ENCODE measurements at places on chromosomes 1 and 21.

DNA sequence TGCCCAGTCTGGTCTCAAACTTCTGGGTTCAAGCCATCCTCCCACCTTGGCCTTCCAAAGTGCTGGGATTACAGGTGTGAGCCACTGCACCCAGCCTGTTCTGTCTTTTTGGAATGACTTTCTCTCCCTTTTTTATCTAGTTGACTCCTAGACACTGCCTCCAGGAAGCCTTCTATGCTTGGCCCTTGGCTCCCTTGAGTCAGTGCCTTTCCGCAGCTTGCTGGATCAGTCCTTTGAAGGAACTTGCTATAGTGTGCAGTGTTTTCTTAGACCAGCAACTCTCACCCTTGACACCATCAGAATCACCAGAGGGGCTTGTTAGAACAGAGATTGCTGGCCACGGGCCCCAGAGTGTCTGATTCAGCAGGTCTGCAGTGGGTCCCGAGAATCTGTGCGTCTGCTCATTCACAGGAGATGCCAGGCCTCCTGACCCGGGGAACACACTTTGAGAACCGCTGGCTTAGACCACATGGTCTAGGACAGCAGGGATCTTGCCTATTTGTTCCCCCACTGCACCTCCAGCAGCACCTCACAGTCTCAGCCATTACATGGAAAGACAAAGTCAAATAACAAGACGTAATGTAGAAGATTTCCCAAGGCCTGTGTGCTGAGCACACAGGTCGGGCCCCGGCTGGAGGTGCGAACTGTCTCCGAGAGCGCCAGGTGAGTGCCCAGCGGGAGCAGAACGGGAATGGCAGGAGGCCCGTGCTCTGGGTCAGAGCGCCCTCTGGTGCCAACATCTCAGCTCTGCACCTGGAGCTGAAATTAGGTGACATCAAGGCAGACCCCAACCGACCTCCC is 27.4 kb upstream of the CTPS1 start:
- DNase-seq: peak; percentile 55

DNA sequence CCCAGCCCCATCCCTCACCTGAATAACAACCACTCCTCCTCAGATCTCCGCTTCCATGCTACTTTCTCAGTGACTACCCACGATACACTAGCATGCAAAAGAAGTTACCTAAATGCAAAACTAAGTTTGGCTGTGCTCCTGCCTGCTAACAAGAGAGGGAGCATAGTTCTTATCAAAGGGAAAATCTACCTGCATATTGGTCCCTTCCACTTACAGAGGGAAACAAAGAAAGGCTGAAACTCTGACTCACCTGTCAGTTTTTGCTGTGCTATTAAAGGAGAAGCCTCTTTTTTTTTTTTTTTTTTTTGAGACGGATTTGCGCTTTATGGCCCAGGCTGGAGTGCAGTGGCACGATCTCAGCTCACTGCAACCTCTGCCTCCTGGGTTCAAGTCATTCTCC is 43.8 kb upstream of the RAVER2 start:
- no peak for DNase-seq

- peak; percentile 18 for DNase-seq
Measured at GRCh38 chr1:206962272-206962671, 8.0 kb downstream of the FCAMR start.

- no peak for DNase-seq
Measured at GRCh38 chr21:45599146-45599581, 44.4 kb upstream of the PCBP3 start.

- no peak for DNase-seq
Measured at GRCh38 chr1:59427155-59427554, 130.3 kb downstream of the FGGY start.

GRCh38 chr1:205920861-205921569 is 22.2 kb downstream of the SLC26A9 start:
- DNase-seq: no peak

GRCh38 chr1:77744576-77744975 is 15.1 kb downstream of the USP33 start:
- DNase-seq: no peak

DNA sequence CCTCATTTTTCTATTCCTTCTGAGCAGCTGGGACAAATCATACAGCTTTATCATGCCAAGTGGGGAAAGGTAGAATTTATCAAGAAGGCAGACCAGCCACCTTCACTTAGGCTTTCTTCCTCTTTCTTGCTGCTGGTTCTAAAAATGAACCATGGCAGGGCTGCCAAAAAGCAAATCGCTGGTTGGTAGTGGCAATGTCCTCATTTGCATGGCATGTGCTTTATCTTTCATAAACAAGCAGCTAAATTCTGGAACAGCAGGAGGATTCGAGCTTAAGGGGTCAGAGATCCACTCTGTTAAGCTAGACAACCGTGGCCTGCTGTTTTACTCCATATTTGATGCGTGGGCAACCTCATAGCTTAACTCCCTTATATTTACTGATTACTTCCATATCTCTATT is 91.3 kb downstream of the RPE65 start:
- no peak for DNase-seq

DNA sequence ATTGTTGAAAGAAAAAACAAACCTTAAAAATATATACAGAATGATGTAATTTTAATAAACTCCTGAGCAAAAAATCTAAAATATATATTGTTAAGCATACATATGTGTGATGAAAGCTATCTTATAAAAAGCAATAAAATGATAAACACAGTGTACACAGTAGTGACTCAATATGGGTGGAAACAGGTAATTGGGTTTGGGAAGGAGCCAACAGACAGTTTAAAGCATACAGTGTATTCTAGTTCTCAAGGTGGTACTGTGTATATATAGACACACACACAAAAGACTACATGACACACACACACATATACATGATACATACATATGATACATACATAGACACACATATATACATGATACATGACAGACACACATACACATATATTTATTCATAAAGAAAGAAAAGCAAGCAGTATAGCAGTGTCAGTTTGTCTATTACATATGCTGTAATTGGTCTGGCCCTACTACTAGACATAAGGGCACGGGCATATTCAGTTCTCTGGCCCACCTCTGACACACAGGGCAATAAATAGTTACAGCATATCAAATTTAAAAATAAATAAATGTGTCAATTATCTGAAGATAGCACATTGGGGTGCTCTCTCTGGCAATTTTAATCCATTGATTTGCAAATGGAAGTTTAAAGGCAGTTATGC is 330.2 kb downstream of the S1PR1 start:
- no peak for DNase-seq

DNA sequence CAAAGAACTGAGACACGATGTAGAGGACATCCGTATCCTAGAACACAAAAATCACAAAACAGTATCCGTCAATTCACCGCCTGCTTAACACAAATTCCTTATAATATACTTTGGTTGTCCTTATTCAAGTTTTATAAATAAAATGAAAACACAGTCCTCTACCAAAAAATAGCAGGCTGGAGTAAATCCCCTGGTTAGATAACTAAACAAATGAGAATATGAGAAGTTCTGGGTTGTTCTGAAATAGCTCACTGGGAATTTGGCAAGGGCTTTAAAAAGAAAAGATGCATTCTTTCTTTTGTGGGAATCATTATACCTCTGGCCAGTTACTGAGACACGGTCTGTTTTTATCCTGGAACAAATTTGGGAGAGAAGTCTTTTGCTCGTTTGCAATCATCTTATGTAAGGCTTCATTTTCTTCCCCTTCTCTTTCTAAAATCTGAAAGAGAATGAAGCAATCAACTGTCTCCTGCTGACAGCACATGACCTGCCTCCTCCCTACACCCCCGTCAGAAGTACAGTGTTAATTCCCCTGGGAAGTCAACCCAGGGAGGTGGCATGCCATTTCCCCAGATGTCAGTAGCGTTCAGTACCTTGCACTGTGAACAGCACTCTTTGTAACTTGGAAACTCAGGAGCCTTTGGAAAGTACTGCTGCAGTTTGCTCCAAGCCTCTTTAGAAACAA is 37.1 kb upstream of the RAP1GAP start:
- no peak for DNase-seq

- DNase-seq: peak; percentile 47
Measured at GRCh38 chr1:173205146-173206051, 1.7 kb downstream of the TNFSF4 start.

GRCh38 chr1:58155418-58156123 is 391.0 kb downstream of the OMA1 start:
- no peak for DNase-seq

- DNase-seq: no peak
Measured at GRCh38 chr1:119279456-119280381, 88.9 kb upstream of the HAO2 start.

DNA sequence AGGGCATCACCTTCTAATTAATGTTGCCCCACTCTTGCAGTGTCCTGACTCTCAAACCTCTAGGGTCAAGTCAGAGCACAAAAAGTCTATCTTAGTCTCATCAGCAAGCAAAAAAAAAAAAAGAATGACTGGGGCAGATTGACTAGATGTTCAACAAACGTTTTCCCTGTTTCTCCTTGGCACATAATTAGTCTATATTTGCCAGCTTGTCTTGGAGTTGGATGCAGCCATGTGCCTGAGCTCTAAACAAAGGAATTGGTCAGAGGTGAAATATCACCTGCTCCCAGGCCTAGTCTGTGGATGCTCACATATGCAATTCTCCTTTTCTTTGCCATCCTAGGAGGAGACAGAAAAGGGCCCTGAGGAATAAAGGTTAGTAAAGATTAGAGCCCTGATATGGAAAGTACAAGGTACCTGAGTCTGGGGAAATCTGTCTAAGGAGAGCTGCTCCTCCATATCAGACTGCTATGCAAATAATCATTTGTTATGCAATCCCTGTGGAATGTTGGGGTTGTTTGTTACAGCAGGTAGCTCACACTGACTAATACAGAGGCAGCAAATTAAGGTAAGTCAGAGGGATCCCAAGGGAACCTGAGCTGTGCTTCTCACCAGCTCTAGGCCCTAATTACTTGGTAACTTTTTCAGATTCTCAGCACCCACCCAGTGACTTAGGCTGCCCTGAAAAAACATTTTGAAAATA is 130.8 kb downstream of the BRINP2 start:
- no peak for DNase-seq

- no peak for DNase-seq
Measured at GRCh38 chr1:18989176-18989799, 32.8 kb upstream of the IFFO2 start.

GRCh38 chr21:33266050-33266788 is at the start of gene IL10RB:
Gene IL10RB, plus strand, starts transcription at chr21:33266367. Its CDS starts 99 bp downstream, at chr21:33266466.
- DNase-seq: peak; percentile 71

DNA sequence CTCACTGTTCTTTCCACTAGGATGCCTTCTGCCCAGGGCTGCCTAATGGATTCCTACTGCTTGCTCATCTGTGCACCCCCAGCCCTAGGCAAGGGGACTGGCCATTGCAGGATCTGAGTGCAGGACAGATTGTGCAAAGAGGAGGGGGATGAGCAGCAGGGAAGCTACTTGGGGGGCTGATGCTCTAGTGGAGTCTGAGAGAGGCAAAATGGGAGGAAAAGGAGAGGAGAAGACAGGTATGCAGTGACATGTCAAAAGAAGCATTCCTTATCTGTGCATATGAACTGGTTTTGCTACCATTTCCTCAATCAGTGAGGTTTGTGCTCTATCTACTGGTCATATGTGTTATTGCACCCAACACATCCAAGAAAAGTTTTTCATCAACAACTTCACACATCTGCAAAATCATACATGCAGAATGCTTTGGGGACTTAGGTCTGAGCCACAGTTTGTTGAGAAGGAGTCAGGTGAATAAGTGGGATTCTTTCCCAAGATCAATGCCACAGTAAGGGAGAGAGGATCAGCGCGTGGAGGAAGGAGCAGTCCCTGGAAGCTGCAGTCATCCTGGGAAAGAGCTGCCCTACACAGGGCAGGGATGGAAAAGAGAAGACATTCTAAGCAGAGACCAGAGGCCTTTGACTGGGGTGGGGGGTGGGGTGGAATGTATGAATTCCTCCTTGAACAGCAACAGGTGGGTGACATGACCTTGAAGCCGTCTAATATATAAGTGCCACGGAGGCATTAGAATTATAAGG is 14.4 kb downstream of the SLC5A9 start:
- peak; percentile 46 for DNase-seq

DNA sequence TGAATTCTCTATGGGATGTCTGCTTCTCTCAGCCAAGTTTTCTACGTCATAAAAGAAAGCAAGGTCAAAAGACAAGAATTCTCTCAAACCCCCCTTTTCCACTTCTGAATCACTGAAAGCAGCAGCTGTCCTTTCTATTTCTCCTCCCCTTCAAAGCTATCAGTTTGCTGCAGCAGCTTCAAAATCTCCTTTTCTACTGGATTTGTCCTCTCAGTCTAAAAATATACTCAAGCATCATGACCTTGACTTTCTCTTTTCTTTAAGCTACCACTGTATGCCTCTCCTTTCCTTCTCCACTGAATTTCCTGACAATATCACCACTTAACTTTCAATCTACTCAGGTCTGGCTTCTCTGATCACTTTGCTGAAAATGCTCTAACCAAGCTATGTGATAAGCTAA is 1.9 kb downstream of the WDR64 start:
- no peak for DNase-seq

DNA sequence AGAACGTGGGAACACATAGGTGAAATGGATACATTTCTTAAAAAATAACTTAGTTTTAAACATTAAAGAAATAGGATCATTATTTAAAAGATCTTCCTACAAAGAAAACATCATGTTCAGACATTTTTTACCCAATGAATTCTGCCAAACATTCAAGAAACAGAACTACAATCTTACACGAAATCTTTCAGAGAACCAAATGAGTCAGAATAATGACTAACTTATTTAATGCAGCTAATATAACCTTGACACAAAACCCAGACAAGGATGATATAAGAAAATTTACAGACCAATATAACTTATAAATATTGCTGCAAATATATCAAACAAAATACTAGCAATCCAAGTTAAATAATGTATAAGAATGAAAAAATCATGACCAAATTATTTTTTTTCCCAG is 220.1 kb upstream of the KCNK2 start:
- DNase-seq: no peak

All from CD4-positive, alpha-beta T cell treated with Interleukin-17A for 1 hour (primary cell).